ENCODE measurements at places on chromosomes 11 and 22.

GRCh38 chr11:22763166-22763565 is 66.4 kb downstream of the SVIP start:
- DNase-seq = no peak

GRCh38 chr22:31036671-31037550 is 44.2 kb upstream of the SMTN start:
- no peak for DNase-seq

DNA sequence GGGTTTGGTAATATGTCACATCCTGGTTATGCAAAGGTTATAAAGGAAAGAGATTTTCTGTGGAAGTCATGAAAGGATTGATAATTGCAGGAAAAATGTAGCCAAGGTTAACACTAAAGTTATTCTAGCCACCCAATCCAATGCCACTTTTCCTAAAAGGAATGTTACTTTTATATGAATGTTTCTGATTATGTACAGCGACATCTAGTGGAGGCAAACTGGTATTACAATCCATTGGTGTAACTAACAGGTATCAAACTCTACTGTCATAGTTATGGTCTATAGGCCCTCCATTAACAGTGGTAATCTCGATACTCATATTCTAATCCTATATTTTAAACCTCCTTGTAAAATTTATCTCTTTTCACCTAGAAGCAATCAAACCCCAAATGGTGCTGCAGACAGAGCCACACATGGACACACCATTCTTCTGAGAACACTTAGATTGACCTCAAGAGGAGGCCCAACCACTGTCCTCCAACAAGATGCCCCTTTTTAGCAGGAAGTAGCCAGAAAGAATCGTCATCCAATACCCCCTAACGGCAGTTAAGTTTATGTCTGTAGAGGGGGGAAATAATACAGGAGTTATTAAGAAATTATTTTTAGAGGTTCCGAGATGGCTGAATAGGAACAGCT is 74.9 kb upstream of the RAG2 start:
- DNase-seq = peak; percentile 63

DNA sequence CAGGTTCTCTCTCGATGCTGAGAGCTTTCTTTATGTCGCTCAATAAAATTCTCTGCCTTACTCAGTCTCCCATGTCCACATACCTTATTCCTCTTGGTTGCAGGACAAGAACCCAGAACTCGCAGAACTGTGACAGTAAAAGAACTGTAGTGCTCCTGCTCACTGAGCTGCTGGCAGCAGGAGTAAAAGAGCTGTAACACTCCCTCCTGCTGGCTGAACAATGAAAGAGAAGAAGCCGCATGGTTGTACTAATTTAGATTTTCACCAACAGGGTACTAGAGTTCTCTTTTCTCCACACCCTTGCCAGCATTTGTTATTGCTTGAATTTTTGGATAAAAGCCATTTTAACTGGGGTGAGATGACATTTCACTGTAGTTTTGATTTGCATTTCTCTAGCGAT is 433.2 kb downstream of the GUCY1A2 start:
- no peak for DNase-seq

DNA sequence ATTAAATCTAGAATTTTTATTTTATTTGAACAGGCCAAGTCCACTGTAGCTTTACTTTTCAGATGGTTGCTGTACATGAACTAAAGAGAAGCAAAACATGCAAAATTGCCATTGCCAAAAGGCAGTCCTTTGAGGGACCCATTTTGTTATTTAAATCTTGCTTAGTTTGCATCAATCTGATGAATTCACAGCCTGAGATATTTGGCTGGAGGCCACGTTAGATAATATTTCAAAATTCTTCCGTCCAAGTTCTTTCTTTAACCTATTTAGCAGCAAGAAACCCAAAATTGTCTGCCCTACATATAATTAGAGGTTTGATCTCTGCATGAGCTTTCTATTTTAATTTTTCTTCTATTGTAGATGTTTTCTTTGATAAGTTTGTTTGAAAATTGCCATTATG is 1706.9 kb upstream of the RAG2 start:
- no peak for DNase-seq
